Anterior cingulate cortex (tissue), 58 donors: ENCODE measurements at places on chromosomes 5 and 9.

DNA sequence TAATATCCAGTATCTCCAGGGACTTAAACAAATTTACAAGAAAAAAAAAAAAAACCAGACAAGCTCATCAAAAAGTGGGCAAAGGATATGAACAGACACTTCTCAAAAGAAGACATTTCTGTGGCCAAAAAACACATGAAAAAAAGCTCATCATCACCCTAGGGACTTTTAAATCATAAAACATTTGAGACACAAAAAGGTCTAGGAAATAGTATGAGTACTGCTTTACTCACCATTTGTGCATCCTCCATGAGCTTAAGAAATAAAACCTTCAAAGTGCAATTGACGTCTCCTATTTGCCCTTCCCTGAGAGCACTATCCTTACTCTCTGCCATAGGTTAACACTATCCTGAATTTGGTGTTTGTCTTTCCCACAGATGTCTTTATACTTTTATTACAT, 193.7 kb upstream of the NREP start:
- DNase-seq, result no peak

DNA sequence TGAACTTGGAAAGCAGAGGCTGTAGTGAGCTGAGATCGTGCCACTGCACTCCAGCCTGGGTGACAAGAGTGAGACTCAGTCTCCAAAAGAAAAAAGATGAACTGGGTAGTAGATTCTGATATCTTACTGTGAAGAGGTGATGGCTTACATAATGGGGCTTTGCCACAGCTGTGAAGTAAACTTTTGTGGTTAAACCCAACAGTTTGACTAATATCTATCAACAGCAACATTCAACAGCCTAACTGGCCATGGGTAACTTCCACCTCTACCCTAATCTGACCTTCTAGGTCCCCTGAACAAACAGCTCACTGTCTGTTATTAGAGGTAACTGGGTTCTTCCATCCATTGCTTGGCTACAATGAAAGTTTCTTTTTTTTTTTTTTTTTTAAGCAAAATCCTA, 52.1 kb downstream of the TLE1 start:
- no peak for DNase-seq

- DNase-seq, result no peak
These were observed 48.3 kb downstream of the WHRN start for GRCh38 chr9:114456929-114457328.

DNA sequence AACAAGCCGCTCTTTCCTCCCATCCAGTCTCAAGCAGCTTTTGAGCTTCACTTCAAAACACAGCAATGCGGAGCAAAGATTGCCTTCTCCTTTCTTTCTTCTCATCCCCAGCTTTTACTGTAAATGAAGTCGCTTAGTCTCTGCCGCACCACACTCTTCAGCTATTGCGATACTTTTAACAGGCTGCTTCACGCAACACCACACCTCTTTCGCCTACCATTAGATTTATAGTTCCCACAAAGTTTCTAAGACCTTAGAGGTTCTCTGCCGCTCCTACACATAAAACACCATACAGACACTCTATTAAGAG, 711 bp downstream of the PGGT1B start:
- no peak for DNase-seq

DNA sequence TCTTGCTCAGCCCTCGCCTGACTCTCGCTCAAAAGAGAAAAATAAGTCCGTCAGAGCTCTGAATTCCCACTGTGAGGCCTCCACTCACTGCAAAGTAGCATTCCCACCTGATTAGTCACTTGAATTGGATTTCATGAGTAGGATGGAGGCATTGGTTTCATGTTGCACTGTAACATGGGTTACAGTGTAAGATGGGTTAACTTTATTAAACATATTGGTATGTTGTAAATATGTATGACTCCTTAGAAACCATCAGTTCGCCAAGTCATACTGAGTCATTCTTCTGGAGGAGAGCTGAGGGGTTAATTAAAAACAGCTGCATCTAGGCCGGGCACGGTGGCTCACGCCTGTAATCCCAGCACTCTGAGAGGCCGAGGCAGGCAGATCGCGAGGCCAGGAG, 93.8 kb upstream of the BNC2 start:
- DNase-seq, result no peak

- no peak for DNase-seq
These were observed 502.4 kb downstream of the CDH10 start for GRCh38 chr5:24142341-24142740.

DNA sequence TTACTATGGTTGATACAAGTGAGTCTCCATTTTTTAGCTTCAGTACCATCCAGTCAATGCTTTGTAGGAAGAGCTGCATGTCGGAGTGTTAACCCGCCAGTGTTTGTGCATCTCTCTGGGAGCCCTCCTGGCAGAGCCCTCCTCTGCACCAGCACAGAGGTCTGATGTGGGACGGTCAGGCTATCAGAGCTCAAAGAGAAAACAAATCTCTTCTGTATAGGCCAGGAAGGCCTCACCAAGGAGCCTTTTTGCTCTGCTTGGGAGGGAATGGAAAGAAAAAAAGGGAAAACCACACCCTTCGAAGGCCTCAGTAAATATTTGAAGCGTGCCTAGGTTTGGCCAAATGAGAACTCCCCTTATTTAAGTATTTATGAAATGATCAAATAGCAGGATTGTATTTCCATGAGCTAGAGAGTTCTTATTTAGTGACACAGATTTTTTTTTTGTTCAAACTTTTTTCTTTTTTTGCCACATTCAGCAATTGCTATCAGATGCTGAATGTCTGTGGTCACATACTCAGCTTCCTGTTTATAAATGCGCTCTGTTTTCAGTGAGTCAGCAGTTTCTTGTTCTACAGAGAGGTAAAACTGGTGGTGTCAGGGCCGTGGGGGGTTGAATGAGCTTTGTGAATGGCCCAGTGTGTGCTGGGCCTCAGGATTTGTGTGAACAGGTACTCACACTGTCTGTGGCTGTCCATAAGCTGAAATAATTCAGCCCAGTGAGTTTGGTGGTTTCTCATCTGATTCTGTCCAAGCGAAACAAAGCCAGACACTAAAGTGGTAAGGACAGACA, 226.6 kb downstream of the SNX18 start:
- DNase-seq, result no peak

DNA sequence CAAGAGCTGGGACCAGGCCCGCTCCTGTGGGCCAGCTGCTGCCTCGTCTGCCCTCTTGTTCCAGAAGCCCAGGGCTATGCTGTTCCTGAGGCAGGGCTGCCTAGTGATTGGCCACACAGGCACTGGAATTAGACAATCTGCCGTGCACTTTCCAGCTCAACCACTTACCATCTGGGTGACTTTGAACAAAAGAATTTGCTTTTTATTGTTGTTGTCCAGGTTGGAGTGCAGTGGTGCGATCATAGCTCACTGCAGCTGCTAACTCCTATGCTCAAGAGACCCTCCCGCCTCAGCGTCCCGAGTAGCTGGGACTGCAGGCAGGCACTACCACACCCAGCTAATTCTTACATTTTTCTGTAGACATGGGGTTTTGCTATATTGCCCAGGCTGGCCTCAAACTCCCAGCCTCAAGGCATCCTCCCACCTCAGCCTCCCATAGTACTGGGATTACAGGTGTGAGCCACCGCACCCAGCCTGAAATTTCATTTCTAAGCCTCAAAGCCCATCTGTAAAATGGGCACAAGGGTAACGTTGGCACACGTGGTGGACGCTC, 1.2 kb upstream of the NEK6 start:
- no peak for DNase-seq

- no peak for DNase-seq
These were observed 48.2 kb upstream of the ENTREP1 start for GRCh38 chr9:69276775-69277174.

- DNase-seq, result no peak
These were observed 4.5 kb upstream of the CNTLN start for GRCh38 chr9:17130291-17130690.

- no peak for DNase-seq
These were observed 97.3 kb downstream of the OXCT1 start for GRCh38 chr5:41772785-41773442.

DNA sequence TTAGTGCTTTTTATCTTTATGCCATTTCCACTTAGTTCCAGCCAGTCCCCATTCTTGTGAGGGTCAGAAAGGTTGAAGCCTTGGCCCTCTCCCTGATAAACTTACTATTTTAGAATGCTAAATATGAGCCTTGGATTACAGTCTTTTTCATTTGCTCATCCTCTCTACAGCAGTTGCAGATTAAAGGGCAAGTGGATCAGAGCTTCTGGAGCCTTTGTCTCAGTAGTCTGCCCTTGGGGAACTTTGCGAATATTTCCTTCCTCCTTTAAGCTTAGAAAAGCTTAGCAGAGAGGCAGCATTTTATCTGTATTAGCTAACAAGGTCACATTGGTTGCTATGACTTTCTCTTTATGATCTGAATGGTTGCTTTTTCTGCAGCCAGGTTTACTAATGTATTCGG, 11.5 kb downstream of the FSD1L start:
- no peak for DNase-seq

GRCh38 chr5:142248853-142249462, 75.9 kb downstream of the SPRY4 start:
- no peak for DNase-seq

GRCh38 chr5:38551030-38552017, 5.1 kb downstream of the LIFR start:
- no peak for DNase-seq

GRCh38 chr9:115653171-115653606, 500.4 kb upstream of the PAPPA start:
- no peak for DNase-seq

DNA sequence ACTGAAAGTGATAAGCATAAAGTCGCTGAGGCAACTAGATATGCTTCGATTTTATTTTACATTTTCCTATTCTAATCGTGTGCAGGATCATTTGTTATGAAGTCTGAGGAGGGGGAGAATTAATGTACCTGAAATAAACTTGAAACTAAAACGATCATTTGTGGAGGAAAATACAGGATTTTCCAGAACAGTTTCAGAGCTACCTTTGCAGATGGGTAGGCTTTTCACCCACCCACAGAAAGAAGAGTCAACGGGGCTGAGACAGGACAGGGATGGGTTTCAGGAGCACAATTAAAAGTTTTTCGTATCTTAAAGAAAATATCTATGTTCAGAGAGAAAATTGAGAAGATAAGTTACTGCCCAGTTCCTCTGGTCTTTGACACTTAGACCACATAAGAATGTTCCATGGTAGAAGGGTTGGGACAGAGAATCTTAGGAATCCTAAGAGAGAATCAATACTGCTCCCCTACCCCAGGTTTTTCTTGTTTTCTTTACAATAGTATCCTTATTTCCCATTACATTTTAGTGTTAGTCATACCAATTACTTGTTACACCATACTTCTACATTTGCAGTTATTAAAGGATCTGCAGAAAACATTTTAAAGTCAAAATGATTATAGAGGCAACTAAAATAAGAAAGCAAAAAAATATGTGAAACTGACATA, 211.4 kb downstream of the DEPDC1B start:
- no peak for DNase-seq

DNA sequence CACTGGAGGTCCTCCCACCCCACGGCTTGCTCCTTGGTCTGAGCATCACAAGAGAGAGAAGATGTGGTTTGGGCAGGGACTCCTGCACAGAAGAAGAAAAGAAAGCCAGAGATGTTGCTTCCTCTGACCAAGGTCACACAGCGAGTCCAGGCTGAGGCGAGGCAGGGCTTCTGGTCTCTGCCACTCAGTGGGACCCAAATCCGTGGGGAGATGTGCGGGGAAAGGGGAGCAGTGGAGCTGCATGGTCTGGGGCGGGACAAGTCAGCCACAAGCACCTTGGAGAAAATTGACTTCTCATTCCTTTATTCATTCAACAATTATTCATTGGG, 150.9 kb downstream of the C9orf50 start:
- DNase-seq, result no peak

- no peak for DNase-seq
These were observed 31.7 kb downstream of the ADRB2 start for GRCh38 chr5:148858106-148858505.

GRCh38 chr9:95570150-95570549, 53.4 kb upstream of the PTCH1 start:
- DNase-seq, result no peak

GRCh38 chr9:136036848-136037247, 58.2 kb downstream of the NACC2 start:
- no peak for DNase-seq

GRCh38 chr9:100575006-100575405, 2.9 kb upstream of the CAVIN4 start:
- no peak for DNase-seq

DNA sequence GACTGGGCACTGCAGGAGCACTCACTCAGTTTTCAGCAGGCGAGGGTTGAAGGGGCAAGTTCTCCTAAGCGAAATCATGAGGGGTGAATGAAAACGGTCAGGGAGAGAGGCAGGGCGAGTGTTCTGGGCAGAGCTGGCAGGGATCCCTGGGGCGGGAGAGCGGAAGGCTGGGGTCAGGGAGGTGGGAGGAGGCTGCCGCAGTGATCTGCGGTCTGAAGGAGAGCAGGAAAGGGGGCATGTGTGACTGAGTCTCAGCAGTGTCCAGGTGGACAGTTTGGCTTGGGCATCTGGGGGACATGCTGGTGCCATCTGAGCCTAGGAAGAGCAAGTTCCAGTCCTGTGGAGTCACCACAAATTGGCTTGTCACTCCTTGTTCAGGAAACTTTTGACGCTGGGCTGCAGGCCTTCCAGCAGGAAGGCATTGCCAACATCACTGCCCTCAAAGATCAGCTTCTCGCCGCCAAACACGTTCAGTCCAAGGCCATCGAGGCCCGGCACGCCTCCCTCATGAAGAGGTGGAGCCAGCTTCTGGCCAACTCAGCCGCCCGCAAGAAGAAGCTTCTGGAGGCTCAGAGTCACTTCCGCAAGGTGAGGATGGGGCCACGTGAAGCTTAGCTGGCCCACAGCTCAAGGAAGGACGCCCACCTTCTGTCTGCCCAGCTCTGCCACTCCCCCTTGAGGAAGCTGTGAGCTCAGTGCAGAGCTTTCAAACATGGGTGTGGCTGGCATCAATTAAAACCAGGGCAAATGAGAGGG, 31.1 kb downstream of the DYNC2I2 start:
- DNase-seq, result no peak

- no peak for DNase-seq
These were observed 22.9 kb upstream of the HMGCS1 start for GRCh38 chr5:43336159-43336558.

GRCh38 chr5:137348759-137349158, 150.4 kb downstream of the SPOCK1 start:
- DNase-seq, result no peak

GRCh38 chr5:135340568-135340967, 58.5 kb downstream of the MACROH2A1 start:
- DNase-seq, result no peak

- no peak for DNase-seq
These were observed 51.8 kb downstream of the NSUN2 start for GRCh38 chr5:6581090-6581489.

- DNase-seq, result no peak
These were observed 262.7 kb downstream of the YTHDC2 start for GRCh38 chr5:113776168-113776567.
